Ascending aorta (tissue), 2 donors: ENCODE measurements at places on chromosomes 4 and X.

- no peak for DNase-seq
- H3K4me3 ChIP-seq, result no peak overlapping the region
- no peaks in the 10 kb centered on the region for H3K27me3 ChIP-seq
- no peaks in the 10 kb centered on the region for H3K4me1 ChIP-seq
- H3K36me3 ChIP-seq, result no peaks in the 10 kb centered on the region
Observed at GRCh38 chr4:169668069-169668721, 47.8 kb downstream of the CLCN3 start.

GRCh38 chr4:124060261-124060918 lies 652.1 kb downstream of the ANKRD50 start:
- H3K27me3 ChIP-seq, result no peaks in the 10 kb centered on the region
- peak overlapping the region; percentile 81 for H3K27ac ChIP-seq

- DNase-seq, result no peak
- H3K4me3 ChIP-seq, result peak overlapping the region; percentile 92
- H3K27ac ChIP-seq, result peak overlapping the region; percentile 99
- H3K36me3 ChIP-seq, result no peaks in the 10 kb centered on the region
- H3K4me1 ChIP-seq, result peaks cover 51% of the 10 kb centered on the region
- no peaks in the 10 kb centered on the region for H3K27me3 ChIP-seq
Observed at GRCh38 chr4:76212851-76213414, 691 bp downstream of the SCARB2 start.

GRCh38 chr4:20529691-20530090 lies 170.6 kb upstream of the PACRGL start:
- DNase-seq, result no peak
- H3K27ac ChIP-seq, result no peak overlapping the region
- H3K4me1 ChIP-seq, result no peaks in the 10 kb centered on the region
